ENCODE measurements at places on chromosomes 12 and 14. TPM values are rescaled to one million over a fixed set of nuclear protein-coding genes. Genes with fewer than 3 reads are reported as not detected.

The TAS2R7 gene
- total RNA-seq: not detected

DNA sequence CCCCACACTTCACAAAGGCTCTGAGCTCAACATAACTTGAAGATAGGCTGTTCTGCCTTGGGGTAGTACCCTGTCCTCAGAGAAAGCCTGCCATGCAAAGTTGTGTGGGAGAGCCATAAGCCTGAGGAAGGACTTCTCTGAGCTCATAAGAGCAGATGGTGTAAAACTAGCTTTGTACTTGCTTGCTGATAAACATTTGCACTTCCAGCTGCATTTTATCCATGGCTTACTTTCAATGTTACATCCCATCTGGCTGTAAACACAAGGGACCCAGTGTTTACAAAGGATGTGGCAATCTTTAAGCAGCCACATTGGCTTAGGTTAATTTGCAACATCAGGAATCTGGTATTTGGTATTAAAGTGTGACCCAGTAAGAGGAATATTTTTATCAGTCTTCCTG is 258.1 kb downstream of the IPO8 start:
- DNase-seq: no peak

The PRIMA1 gene
- not detected for total RNA-seq

DNA sequence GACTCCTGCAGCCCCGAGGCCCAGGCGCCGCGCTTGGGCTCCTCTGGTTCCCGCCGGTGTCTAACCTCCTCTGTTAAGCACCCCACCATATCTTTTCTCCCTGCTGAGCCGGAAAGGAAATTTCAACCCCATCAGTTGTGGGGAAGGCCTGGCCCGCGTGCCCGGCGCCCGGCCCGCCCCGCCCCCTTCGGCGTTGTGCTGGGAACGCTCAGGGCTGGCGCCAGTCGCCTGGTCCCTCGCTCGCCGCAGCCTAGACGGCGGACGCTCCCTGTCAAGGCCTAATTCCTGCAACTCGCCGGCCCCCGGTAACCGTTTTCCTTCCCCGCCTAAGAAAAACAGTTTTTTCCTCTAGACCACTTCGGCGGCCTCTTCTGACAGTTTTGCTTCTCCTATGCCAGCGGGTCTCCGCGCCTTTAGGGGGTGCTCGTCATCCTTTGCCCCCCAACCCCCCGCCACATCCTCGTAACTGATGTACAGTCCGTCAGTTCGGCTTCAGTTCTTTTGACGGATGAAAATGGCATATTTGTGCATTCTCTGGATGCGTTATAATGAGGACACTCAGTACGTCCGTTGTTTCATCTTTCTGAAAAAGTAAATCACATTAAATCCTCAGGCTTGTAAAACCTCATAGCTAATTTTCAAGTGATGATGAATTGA is 506 bp upstream of the NAP1L1 start:
- DNase-seq: no peak

DNA sequence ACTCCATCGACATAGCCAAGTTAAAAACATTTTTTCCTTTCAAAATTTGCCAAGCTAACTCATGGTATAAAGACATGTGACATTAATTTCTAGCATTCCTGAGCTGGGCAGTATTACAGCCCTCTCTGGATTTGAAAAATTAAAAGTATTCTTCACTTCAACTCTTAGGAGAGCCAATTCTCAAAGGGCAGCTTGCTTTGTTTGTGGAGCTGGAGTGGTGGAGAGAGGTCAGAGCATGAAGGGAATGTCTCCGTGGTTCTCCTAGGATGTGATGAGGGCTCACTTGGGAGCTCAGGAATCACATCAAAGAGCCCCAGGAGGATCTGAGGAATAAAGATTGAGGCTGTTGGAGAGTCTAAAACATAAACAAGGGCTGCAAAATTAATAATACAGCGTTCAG is 46.9 kb upstream of the RGS6 start:
- DNase-seq: no peak

- peak; percentile 50 for DNase-seq
Observed at GRCh38 chr12:129927316-129927900, 23.6 kb upstream of the TMEM132D start.

- DNase-seq: no peak
Observed at GRCh38 chr14:81938341-81938740, 404.7 kb upstream of the SEL1L start.

DNA sequence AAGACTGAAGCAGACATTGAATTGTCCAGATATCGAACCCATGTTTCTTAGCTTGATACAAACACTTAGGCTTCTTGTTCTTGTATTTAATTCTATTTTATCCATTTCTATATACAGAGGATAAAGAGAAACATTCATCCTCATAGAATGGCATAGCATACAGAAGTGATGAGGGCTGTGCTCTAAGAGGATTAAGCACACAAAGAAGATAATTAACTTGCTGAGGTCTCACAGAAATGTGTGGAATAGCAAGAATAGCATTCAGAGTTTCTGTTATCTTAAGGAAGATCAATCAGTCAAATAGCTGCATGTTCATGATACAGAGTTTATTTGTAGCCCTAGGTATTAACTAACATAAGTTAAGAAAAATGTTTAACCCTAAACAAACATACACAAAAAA is 27.3 kb upstream of the STRAP start:
- no peak for DNase-seq

The B4GALNT3 gene
- total RNA-seq: 1.9 TPM

DNA sequence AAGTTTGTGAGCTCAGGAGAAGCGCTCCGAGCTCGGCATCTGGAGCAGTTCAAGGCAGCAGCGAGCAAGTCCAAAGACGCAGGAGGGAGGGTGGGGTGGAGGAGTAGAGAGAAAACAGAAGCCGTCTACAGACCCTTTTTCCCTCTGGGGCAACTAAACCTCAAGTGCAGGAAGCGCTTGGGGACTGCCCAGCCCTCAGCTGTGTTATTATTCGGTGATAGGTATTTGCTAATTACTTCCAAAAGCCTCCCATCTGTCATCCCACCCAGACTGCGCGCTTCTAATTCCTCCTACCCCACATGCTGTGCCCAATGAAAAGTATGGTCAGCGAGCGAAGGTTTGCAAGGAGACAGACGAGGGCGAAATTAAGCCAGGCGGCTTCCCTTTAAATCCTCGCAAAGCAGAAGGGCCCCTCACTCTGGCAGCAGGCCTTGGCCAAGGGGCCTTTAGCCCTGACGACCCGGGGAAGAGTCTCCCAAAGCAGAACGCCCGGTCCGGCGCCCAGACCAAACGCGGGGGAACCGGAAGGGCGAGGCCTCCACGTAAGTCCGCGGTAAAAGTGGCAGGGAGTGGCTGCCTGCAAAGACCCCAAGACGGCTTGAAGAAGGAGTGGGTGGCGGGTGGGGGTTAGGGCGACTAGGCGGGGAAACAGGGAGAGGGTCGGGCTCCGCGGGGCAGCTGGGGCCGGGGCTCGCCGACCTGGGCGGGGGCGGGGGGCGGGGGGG is 507 bp upstream of the CD9 start:
- DNase-seq: no peak

The TPPP2 gene
- not detected for total RNA-seq

GRCh38 chr12:22115711-22116110 is 69.7 kb downstream of the CMAS start:
- no peak for DNase-seq

GRCh38 chr12:116896411-116896924 is 14.3 kb upstream of the FBXW8 start:
- DNase-seq: no peak

- peak; percentile 49 for DNase-seq
Observed at GRCh38 chr12:55797068-55797467, 20.5 kb downstream of the SARNP start.

DNA sequence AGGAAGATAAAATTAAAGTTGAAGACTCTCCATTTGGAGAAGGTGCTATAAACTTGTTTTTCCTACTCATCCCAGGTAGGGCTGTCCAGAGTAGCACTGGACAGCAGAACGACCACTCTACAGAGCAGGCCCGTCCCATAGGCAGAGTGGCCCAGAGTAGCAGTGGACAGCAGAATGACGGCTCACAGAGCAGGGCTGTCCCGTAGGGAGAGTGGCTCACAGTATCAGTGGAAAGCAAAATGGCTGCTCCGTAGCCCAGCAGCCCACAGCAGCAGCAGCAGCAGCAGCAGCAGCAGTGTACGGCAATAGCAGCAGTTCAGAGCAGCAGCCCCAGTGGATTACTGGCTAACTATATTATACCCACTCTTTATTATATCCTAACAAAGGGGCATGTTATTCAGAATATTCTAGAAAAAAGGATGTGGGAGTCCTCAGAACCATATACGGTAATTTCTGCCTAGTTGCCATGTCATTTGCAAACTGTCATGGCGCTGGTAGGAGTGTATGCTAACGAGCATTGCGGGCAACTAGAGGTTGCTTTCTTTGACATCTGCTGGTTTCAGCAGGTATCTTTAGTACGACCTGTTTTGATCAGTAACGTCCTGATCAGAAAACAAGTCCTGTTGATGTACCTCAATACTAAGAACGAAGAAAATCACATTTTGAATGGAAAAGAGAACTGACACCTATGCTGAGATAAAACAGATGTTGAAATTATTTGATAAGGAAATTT is 567.3 kb downstream of the SLC16A7 start:
- no peak for DNase-seq

The ITGB7 gene
- total RNA-seq: 38.6 TPM

GRCh38 chr14:99892406-99892805 is 99.2 kb downstream of the EML1 start:
- no peak for DNase-seq

DNA sequence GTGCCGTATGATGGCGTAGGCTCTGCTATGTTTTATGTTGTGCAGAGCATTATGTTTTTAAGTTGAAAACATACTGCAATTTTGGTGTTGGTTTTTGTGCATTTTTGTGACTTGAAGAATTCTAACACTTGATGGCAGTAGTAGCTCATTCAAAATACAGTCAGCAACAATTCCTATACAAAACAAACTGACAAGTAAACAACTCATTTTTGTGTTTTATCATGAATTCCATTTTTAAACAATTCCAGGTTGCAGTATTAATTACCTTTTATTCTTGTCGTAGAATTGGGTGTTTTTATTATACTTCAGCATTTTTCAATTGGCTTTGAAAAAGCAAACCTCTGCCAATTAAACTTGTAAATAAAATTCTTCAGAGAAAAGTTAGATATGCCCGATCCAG is 4.1 kb upstream of the CCER1 start:
- DNase-seq: no peak

DNA sequence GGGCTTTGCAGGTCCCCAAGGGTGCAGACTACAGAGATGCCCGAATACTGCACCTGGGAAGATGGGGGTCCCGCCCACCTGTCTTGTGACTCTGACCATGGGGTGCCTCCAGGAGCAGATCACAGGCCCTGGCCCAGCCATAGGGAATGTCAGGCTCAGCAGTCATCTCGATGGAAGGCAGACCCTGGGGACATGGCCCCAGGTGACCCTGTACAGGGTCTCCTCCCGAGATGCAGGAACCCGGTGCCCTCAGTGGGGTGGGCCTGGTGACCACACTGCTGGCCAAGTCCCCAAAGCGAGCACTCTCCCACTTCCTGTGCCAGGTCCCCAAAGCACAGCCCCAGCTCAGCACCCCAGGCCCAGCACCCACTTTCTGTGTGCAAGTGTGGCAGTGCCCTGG is 903.7 kb upstream of the USP15 start:
- DNase-seq: no peak

The LRIG3 gene
- total RNA-seq: 16.5 TPM
